Iris pigment epithelial cell (primary cell): ENCODE measurements at places on chromosomes 3 and 15.

DNA sequence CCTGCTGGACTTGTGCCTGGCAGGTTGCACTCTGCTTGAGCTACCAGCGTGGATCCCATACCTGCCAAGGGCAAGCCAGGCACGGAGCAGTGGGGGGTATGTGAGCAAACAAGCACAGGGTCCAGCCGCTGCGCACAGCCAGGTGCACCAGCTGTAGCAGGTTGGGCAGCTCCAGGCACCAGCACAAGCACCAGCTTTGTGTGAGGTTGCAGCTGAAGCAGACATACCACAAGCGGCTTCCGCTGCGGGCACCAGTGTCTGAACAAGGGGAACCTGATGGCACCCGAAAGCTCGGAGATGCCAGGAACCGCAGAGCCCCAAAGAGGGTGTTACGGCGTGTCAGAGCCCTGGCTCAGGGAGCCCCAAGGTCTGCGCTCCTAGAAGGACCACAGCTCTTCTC is 472.7 kb upstream of the ARL6 start:
- DNase-seq: no peak

DNA sequence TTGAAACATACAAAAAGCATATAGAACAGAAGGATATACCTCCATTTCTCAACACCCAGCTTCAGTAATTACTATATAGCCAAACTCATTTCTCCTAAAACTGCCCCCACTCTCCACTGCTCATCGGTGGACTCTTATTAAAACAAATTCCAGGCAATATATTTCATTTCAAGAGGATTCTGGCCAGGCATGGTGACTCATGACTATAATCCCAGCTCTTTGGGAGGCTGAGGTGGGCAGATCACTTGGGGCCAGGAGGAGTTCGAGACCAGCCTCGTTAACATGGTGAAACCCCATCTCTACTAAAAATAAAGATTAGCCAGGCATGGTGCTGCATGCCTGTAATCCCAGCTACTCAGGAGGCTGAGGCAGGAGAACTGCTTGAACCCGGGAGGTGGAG is 40.9 kb downstream of the SNX4 start:
- DNase-seq: peak; percentile 33

DNA sequence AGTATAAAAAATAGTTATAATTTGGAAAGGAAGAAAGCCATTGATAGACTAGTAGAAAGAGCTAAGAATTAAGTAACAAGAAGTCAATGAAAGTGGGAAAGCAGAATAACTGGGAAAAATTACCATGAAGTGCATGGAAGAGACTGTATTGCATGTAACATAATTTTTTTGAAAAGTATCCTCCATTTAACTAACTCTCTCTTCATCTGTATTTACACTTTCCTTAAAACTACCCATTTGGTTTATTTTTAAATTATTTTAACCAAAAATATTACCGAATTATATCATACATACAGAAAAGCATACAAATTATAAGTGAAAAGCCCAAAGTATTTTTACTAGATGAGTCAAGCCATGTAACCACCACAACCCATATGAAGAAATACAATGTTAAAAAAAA is 1009.9 kb upstream of the SEMA6D start:
- no peak for DNase-seq

GRCh38 chr3:129060276-129061022 is at the start of gene GP9:
GP9 (plus strand) TSS chr3:129060779; CDS start chr3:129061740, 961 bp downstream.
- no peak for DNase-seq

GRCh38 chr3:16300307-16300706 is 35.3 kb downstream of the OXNAD1 start:
- DNase-seq: no peak

DNA sequence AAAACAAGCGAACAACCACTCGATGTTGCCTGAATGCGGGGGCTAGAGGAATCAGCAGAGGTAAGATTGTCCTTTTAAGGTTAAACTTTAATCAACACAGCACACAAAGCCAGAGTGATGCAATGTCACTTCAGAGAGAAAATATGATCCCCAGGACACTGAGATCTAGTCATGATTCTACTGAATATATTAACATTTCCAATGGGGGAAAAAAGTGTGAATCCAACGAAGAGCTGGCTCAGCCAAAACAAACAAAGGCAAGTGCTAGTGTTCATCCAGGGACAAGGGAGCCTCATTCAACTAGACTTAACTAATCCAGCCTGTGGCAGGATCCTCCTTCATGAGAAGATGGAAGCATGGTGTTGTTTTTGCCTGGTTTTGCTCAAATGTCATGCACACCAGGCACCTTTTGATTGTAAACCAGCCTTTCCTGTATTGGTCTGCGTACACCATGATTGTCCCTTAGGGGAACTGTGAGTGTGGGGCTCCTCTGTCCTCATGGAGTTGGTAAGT is 35.8 kb downstream of the SCG5 start:
- DNase-seq: peak; percentile 63

- DNase-seq: peak; percentile 4
These were observed 808 bp downstream of the ARRDC4 start for GRCh38 chr15:97961067-97961954.
